ENCODE measurements at places on chromosomes 12 and 14.

GRCh38 chr12:43655586-43655985, 103.0 kb downstream of the PUS7L start:
- peak; percentile 41 for DNase-seq

- DNase-seq = peak; percentile 65
These were observed 966 bp downstream of the BICD1 start for GRCh38 chr12:32107359-32108267.

DNA sequence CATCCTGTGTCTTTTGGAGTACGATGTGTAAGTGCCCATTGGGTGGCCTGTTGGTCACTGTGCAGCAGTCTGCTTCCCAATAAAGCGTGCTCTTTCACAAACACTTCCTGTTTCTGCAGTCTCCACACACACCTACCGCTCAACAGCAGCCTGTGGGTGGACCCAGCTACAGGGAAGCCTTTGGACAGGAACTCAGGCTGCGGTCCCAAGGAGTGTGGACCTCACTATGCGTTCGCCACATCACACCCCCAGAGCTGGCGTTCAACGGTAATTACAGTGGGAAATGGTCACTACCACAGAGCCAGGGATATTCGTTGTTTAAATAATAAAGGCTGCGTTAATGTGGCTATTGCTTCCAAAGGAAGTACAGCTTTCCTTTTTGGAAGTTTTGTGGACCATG, 16.2 kb downstream of the PSMC1 start:
- DNase-seq = no peak

DNA sequence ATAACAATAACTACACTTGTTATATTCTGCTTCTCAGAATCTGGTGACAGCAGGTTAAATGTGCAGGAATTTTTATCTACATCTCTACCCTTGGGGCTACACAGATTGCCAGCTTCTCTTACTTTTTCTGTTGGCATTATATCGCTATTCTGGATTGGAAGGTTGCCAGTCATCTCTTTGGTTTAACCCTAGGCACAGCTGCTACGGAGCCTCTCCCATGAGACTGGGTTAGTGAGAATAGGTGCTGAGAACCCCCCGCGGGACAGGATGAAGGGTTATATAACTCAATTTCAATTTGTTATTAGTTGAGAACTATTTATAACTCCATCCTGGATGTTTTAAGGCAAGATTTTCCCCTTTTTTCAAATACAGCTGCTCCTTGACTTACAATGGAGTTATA, 73.1 kb downstream of the ACADS start:
- no peak for DNase-seq

DNA sequence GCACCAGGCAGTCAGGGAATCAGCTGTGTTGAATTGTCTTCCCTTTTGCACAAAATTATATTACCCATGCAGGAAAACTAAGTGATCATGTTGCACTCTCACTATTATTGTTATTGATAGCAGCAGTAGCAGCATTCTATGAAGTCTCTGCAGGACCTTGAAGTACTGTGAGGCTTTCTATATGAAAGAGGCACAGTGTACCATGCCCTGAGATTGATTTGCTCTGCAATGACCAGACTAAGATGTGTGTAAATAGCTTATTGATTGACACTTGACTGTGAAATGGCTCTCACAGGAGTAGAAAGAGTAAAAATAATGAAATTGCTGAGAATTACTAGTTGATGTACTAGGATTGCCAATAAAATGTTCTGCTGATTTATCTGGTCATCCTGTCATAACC, 99.9 kb downstream of the KICS2 start:
- DNase-seq = no peak

DNA sequence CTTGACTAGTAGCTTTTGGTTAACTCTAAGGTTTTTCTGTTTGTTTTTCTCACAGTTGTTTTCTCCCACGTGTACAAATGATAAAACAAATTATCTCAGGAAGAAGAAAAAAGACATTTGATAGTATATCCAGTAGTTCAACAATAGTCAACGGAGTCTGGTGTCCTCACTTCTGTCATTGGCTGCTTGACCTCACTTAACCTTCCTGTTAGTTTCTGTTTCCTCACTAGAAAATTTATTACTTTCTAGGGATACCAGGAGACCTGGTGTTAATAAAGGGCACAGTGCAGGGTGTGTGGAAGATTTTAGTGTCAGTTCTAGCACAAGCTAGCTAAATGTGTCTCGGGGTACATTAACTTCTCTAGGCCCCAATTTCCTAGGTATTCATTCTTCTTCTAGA, 116.0 kb downstream of the PRKCH start:
- no peak for DNase-seq

DNA sequence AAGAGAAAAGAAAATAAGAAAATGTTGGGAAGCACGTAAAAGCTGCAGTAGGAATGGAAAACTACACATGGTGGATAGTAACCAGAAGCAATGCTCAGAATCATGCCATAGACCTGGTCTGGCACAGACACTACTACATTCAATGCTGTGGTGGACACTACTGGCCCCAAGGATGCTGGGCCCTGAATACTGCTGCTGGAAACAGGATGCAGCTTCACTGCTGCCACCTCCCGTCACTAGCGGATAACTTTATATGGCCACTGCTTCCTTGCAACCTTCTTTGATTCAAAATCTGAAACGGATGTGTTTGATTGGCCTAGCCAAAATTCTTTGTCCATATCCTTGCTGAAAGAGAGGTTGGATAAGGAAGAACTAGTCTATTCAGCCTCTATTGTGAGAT, 30.7 kb downstream of the ADCY6 start:
- DNase-seq = no peak

DNA sequence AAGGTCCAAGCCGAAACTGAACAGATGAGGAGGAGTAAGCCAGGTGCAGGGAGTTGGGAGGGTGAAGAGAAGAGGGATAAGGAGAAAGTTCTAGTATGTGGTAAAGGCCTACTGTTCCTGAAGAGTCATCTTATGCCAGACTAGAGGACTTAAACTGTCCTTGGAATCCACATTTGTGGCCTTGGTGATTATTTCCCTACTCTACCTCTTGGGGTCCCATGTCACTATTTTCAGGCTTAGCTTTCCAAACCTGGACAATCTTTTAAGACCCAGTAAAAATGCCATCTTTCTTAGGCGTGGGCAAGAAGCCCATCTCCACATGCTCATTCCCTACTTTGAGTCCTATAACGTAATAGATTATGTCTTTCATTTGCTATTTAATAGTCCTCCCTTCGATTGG, 40.1 kb upstream of the CRY1 start:
- no peak for DNase-seq

- no peak for DNase-seq
These were observed 173.5 kb downstream of the ANO6 start for GRCh38 chr12:45389426-45389825.

Measured in fibroblast of the aortic adventitia (primary cell).